Melanocyte of skin (primary cell): ENCODE measurements at places on chromosomes 2 and 18. TPM values are rescaled to one million over a fixed set of nuclear protein-coding genes. Genes with fewer than 3 reads are reported as not detected.

ATIC gene
- 29.3 and 43.6 TPM in 2 replicates for total RNA-seq

KDSR gene
- total RNA-seq = 40.3 and 41.8 TPM in 2 replicates

ZNF396 gene
- total RNA-seq = 1.1 and 2.1 TPM in 2 replicates

DBI gene
- 172 and 192 TPM in 2 replicates for total RNA-seq

PROC gene
- not detected in 2 replicates for total RNA-seq

RNF152 gene
- total RNA-seq = under 0.01 and 3.6 TPM in 2 replicates

NR4A2 gene
- total RNA-seq = 2.8 and 3.6 TPM in 2 replicates

ITPRIPL1 gene
- total RNA-seq = under 0.01 and 2.5 TPM in 2 replicates

TMEM17 gene
- 5.2 and 5.5 TPM in 2 replicates for total RNA-seq

GPAT2 gene
- total RNA-seq = under 0.01 TPM in 1 of 2 replicates, not detected in the other

COL4A3 gene
- not detected in 2 replicates for total RNA-seq

NYAP2 gene
- not detected in 2 replicates for total RNA-seq

KANSL1L gene
- 27.5 and 35.6 TPM in 2 replicates for total RNA-seq

KLF7 gene
- total RNA-seq = 6.2 and 6.9 TPM in 2 replicates

C2orf80 gene
- total RNA-seq = not detected in 2 replicates

PPP1R1C gene
- 0.34 and 0.73 TPM in 2 replicates for total RNA-seq

GCKR gene
- not detected in 2 replicates for total RNA-seq

ATG9A gene
- 63.6 and 84.1 TPM in 2 replicates for total RNA-seq

RAMP1 gene
- 11.0 and 44.0 TPM in 2 replicates for total RNA-seq

TWIST2 gene
- 0.15 and 1.00 TPM in 2 replicates for total RNA-seq

C1QL2 gene
- total RNA-seq = not detected in 2 replicates

RBFA gene
- total RNA-seq = 23.1 and 38.5 TPM in 2 replicates

PRSS56 gene
- total RNA-seq = under 0.01 TPM in 1 of 2 replicates, not detected in the other

FNDC4 gene
- 0.33 and 0.93 TPM in 2 replicates for total RNA-seq

SPATS2L gene
- 53.0 and 53.8 TPM in 2 replicates for total RNA-seq

PSD4 gene
- total RNA-seq = 0.67 and 1.5 TPM in 2 replicates

PER2 gene
- 0.34 and 0.73 TPM in 2 replicates for total RNA-seq

NTSR2 gene
- not detected in 2 replicates for total RNA-seq

REG3G gene
- total RNA-seq = not detected in 2 replicates

CCDC102B gene
- 0.77 and 1.00 TPM in 2 replicates for total RNA-seq

DUSP19 gene
- 3.8 and 4.7 TPM in 2 replicates for total RNA-seq

TEKT4 gene
- total RNA-seq = not detected in 2 replicates
